ENCODE measurements at places on chromosomes 6 and 20.

DNA sequence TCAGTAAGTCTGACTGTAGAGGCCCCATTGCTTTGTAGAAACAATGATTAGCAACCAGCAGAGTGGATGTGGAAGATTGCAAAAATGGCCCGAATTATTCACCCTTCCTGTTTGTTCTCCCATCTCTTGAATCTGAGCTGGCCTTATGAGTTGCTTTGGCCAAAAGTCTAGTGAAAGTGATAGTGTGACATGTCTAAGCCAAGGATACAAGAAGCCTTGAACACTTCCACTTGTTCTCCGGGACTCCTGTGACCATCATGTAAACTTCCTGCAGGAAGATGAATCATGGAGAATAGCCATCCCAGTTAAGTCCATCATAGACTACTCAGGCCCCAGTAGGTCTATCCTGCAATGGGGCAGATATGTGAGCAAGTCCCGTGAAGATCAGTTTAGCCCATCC is 252.0 kb upstream of the JAG1 start:
- DNase-seq: no peak

- no peak for DNase-seq
Measured at GRCh38 chr20:58374906-58375758, 13.9 kb upstream of the VAPB start.

DNA sequence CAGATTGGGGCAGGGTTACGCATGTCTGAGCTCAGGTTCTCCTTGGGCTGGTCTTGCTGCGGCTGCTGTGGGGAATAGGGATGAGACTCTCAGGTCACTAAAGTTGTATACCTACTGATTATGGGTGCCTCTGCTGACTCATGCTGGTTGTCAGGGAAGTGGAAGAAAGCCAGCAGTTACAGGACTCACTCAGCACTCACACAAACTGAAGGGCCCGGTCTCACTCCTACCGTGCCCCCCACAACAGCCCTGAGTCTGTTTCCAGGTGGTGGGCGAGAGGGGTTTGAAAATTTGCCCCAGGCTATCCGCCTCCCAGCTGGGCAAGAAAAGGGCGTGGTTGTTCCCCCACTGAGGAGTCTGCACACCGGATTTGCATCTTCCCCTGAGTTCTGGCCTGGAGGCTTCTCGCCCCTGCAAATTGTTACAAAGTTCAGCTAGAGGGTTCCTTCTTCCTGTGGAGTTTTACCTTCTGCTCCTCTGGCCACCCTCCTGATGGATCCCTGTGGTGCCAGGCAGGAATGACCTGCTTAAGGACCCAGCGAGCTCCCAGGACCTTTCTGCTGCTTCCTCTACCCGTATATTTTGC is 659.2 kb downstream of the HDGFL1 start:
- DNase-seq: no peak

DNA sequence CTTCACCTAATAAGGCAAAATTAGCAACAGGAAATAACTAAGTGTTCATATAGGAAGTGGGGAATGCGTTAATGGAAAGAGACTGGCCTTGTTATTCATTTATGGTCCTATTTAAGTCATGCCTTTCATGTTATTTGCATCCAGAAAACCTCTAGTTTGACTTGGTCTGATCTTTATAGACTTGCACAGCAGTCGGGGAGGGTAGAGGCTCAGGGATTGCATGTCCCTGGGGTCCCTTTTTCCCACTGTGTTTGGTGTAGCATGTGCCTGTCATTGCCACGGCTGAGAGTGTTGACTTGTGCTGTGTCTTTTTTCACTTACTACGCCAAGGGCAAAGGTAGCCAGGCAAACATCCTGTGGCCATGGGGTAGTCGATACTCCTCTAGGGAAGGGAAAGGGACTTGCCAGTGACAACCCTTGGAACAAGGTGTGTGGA is 105.4 kb upstream of the RIN2 start:
- no peak for DNase-seq

GRCh38 chr6:78597966-78598365 is 269.4 kb upstream of the IRAK1BP1 start:
- DNase-seq: no peak
